ENCODE measurements at places on chromosomes 7 and 10.

DNA sequence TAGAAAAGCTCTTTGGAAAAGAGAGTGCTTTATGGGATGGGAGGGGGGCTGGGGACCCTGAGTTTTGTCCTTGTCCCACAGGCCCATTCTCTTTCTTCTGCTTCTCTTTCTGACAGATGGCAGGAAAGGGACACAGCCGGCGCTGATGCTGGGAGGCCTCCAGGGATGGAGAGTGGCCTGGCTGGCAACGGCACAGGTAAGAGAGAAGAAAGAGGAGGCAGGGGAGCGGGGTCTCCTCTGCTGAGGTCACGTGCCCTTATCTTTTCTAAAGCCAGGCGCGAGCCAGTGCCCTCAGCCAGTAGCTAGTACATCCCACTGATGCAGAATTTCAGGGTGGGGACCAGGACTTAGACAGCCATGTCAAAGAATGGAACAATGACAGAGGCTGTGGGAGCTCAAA is 9.2 kb downstream of the ZNF775 start:
- no peak for DNase-seq

- no peak for DNase-seq
These were observed 443.5 kb downstream of the PAXIP1 start for GRCh38 chr7:154559454-154559853.

DNA sequence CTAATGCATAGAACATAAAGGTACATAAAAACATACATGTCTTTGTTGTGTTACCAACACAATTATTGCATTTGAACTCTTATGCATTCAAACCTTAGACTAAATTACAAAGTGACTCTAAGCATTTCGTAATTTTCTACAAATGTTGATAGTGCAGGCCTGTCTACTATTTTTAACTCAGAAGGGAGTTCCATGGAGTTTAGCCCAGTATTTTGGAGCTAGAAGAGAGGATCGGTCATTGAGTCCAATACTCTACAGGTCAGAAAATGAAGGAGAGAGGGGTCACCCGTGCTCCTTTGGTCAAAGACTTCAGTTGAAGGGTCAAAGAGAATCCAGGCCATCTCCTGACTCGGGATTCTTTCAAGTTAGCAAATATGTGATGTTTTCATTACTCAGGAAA is 55.3 kb upstream of the SRRM3 start:
- no peak for DNase-seq

- peak; percentile 62 for DNase-seq
These were observed 42.9 kb upstream of the BHLHA15 start for GRCh38 chr7:98168181-98168903.

DNA sequence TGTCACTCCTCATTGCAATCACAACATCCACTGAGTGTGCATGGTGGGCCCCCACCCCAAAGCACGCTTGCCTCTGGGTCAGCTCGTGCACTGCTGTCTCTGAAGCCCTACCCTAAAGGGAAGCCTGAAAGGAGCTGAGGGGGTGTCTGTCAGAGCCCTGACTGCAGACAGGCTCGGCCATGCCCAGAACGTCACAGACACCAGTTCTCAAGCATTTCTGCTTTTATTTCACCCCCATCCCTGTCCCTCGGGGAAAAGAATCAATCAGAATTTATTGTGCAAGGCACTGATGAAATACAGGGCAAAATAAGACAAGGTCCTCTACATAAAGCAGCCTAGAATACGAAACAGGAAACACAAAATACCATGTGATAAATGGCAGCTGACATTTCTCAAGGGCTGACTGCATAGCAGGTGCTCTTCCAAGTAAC is 231.8 kb downstream of the WDR37 start:
- DNase-seq: no peak

GRCh38 chr10:26430641-26431163 is 7.4 kb upstream of the APBB1IP start:
- DNase-seq: no peak

GRCh38 chr7:14389181-14389591 is 399.7 kb upstream of the ETV1 start:
- no peak for DNase-seq

- DNase-seq: no peak
These were observed 287.0 kb upstream of the IGFBP3 start for GRCh38 chr7:46207931-46208634.

GRCh38 chr7:74292757-74293576 is 3.8 kb downstream of the CLIP2 start:
- no peak for DNase-seq

GRCh38 chr10:112137154-112137987 is 46.2 kb downstream of the GPAM start:
- DNase-seq: peak; percentile 61

DNA sequence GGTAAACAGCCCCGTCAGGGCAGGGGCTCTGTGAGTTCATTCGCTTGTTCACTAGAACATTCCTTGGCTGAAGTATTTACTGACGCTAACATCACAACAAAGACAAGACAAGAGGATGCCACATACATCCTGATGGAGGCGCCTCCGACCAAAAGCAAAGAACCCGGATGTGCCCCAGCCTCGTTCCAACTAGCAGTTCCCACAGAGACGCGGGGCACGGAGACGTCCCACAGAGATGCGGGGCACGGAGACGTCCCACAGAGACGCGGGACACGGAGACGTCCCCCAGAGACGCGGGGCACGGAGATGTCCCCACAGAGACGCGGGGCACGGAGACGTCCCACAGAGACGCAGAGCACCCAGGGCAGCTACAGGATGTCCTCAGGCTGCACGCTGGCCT is 35.4 kb upstream of the CFAP46 start:
- DNase-seq: no peak

GRCh38 chr7:102253066-102253972 is 33.3 kb upstream of the SH2B2 start:
- DNase-seq: no peak

GRCh38 chr10:66180021-66180420 is 745.8 kb upstream of the LRRTM3 start:
- DNase-seq: no peak

DNA sequence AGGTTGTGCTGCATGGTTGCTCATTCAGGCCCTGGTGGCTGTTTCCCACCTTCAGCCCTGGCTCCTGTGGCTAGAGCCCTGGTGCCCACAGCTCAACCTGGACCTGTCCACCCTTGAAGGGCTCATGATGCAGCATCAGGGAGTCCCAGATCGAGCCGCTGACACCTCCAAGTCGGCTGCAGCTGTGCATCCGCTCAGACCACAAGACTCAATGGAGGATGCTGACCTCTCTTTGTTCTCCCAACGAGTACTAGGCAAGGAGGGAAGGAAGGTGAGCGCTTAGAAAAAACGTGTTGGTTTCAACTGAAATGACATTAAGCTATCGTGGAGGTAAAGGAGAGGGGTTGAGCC is 9.5 kb upstream of the C10orf95 start:
- DNase-seq: no peak

GRCh38 chr10:104614245-104614831 is 26.8 kb upstream of the SORCS3 start:
- peak; percentile 5 for DNase-seq

DNA sequence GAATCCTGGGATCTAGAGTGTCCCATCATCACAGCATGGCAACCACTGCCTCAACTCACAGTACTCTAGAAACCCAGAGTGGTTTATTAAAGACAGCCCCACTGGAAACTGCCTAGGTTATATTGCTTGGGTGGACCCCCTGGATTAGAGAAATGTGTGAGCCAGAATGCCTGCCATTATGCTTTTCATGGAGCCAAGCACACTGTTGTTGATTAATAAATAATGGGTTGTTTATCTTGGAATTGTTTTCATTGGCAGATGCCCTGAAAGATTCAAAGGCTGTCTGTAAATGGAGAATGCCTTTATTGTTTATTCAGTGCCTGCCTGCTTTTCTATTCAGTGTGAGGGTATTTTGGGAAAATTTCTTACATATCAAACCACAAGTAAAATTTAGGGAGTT is 52.1 kb downstream of the GNAI1 start:
- DNase-seq: no peak

DNA sequence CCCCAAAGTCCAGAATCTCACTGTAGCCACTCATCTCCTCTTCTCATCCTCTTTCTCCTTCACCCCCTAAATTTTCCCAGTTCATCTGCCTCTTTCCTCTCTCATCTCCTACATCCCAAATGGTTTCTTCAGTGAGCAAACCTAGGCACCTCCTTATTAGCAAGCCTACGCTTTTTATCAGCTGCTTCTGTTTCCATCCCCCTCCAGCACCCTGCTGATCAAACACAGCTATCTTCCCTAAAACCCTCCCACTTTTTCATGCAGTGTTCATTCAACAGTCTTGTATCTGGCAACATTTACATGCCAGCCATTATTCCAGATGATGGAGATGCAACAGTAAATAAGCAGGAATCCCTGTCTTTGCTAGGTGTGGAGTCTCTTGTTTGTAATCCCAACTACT is 3.3 kb upstream of the ABRAXAS2 start:
- DNase-seq: no peak

DNA sequence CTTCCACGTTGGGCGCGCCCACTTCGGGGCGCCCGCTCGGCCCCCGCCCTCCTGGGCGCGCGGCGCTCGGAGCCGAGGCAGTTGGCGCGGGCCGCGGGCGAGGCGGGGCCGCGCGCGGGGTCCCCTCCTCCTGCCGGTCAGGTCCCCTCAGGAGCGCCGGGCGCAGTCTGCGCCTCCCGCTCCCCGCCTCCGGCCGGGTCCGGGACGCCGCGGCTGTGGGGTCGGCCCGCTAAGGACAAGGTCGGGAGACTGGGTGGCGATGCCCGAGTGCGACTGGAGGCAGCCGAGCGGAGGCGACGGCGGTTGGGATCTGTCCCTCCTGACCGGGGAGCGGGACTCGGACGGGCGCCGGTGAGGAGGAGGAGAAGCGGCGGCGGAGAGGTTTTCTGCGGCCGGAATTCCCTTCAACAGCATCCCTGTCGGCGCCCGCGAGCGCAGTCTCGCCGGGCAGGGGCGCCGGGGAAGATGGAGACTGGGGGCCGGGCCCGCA is at the start of gene ATRNL1:
ATRNL1 (plus strand) TSS at position 80 of the 490 bp plus-strand sequence; CDS start at position 466, 386 bp downstream.
- no peak for DNase-seq

DNA sequence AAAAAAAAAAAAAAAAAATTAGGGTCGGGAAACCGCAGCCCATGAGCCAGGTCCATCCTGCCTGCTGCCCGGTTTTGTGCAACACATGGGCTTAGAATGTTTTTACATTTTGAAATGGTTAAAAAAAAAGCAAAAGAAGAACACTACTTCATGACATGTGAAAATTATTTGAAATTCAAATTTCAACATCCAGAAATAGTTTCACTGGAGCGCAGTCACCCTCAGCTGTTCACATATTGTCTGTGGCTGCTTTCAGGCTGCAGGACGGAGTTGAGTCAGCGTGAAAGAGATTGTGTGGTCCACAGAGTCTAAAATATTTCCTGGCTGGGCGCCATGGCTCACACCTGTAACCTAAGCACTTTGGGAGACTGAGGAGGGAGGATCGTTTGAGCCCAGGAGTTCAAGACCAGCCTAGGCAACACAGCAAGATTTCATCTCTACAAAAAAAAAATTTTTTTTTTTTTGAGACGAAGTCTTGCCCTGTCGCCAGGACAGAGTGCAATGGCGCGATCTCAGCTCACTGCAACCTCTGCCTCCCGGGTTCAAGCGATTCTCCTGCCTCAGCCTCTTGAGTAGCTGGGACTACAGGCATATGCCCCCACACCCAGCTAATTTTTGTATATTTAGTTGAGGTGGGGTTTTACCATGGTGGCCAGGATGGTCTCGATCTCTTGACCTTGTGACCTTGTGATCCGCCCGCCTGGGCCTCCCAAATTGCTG is 63.9 kb upstream of the ECHDC3 start:
- no peak for DNase-seq

- DNase-seq: no peak
These were observed 3.5 kb upstream of the MYOZ1 start for GRCh38 chr10:73644767-73645166.
